ENCODE measurements at places on chromosomes 2 and 18.

GRCh38 chr2:167787021-167787420 lies 460.4 kb downstream of the STK39 start:
- DNase-seq, result no peak

DNA sequence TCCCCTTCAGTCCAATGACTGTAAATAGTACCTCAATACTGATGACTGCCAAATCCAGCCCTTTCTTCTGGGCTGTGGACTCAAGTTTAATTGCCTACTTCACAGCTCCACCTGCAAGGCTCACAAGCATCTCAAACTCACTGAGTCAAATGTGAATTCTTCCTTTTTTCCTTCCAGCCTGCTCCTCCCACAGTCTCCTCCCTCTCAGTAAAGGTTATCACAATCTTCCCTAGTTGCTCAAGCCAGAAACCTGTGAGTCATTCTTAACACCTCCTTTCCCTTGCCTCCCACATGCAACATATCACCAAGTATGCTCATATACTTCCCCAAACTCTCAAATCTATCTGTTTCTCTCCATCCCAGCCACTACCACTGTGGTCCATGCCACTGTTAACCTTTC lies 3.7 kb upstream of the MFSD6 start:
- peak; percentile 48 for DNase-seq

DNA sequence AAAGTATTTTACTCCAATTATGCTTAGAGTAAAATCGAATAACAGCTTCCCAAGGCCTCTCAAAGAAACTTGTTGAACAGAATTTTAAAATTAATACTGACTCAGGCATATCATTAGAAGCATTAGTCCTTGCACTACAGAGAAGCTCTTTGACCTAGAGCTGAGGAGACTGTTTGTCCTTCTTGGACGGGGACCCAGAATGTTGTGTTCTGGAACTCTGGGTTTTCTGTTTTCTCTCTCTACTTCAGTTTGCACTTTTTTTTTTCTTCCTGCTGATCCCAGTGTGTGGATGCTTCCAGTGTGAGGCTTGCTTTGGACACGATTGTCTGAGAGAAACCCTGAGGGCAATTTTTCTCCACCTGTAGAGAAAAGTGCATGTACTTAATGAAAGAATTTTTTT lies 847.6 kb downstream of the SOCS6 start:
- DNase-seq, result no peak

- peak; percentile 21 for DNase-seq
Measured at GRCh38 chr2:139142252-139142880, 362.2 kb upstream of the NXPH2 start.

DNA sequence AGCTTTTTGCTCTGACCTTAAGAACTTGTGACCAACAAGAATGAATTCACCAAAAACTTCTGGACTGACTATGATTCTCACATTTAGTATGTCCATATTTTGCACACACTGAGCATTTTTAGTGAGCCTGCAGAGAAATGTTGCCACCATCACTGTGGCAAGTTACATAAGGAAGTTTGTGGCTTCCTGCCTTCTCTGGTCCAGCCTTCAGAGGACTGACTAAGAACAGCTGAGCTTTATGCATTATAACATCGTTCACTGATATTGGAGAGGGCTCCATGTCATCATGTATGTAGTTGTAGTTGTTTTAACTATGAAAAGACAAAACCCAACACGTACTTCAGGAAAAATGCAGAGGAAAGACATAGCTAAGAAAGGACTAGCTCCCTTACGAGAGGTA lies 218.0 kb upstream of the CRIM1 start:
- no peak for DNase-seq

DNA sequence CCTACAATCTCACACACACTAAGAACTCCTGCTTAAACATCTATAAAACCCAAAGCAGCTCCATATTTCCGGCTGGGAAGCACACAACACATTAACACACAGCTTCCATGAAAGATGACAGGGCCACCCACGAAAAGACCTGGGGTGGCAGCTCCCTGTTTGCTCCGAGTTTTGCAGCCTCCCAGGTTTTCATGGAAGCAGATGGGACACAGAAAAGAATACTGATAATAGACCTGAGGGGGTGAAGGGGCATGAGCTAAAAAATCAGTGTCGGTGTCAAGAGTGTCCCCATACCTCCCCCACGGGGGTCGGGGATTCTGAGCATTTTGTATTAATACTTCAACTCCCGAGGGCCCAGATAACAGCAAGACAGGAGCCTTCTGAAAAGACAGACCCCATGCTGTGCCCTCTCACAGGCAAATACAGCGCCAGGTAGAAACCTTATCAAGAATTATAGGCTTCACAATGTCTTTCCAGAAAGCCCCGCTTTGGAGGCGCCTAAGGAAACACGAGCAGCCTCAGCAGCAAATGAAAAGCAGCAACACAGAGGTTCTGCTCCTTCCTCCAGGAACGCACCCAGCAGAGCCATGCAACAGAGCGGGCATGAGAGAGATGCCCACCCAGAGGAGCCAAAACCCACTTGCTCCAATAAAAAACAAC lies 50.5 kb downstream of the ZNF516 start:
- DNase-seq, result no peak

GRCh38 chr2:188892636-188893035 lies 81.5 kb upstream of the COL3A1 start:
- no peak for DNase-seq

- DNase-seq, result no peak
Measured at GRCh38 chr2:184072470-184072869, 525.9 kb upstream of the ZNF804A start.

- DNase-seq, result no peak
Measured at GRCh38 chr2:200961674-200962073, 1.8 kb downstream of the ORC2 start.

DNA sequence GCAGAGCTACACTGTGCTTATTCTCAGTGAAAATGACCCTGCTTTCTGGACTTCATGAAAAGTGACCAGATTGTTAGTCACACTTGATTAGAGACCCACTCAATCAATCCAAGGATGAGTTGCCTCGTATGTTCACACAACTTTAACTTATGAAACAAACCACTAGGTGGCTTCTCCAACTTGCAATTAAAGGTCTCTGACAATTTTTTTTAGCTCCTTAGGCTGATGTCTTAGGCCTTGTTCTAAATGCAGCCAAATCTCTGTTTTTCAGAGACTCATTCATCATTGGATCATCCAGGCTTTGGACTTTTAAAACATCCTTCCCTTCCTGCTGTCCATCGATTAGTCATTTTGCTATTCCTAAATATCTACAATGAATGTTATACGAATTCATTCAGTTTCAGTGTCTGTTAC lies 63.4 kb downstream of the MREG start:
- DNase-seq, result peak; percentile 79

Data from fibroblast of mammary gland (primary cell).